Fibroblast of villous mesenchyme (primary cell): ENCODE measurements at places on chromosomes 12 and 14. TPM values are rescaled to one million over a fixed set of nuclear protein-coding genes. Genes with fewer than 3 reads are reported as not detected.
A peak's percentile ranks its signal among the peaks of the same experiment; 100 is the strongest.

DNA sequence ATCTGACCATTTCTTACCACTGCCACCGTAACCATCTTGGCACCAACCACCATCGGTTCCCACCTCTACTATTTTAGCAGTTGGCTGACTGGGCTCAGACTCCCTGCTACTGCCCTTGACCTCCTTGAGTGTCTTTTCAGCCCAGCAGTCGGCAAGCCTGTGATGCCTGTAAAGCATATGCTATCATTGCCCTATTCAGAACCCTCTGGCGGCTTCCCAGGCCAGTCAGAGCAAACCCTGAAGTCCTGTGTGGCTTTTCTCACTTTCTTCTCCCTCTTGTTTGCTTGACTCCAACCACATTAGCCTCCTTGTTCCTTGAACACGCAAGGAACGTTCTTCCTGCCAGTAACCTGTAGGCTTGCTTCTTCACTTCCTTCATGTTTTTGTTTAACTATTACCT lies 6.2 kb downstream of the IRAK3 start:
- no peak for DNase-seq

CIROP gene
- not detected in 2 replicates for total RNA-seq

- no peak for DNase-seq
Measured at GRCh38 chr12:18483698-18484325, 222.5 kb downstream of the PIK3C2G start.

DNA sequence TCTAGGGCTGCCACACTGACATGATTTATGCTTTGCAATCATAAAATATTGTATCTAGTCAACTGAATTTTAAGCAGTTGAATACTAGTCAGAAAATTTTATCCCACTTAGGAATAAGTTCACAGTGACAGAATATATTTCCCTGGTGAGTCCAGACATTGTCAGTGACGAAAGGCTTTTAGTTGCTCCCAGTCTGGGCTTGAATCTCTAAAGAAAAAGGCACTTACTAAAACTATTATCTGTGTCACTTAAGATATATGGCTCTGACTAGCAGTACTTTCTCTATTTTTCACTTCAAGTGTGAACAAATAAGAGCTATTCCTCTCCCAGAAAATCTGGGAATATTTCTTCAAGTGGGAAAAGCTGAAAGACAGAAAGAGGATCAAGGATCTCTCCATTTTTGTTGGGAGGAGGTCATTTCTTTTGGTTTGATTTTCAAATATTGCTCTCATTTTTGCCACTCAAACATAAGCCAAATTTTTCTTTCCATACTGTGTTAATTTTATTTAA lies 1262.3 kb upstream of the USP15 start:
- DNase-seq, result no peak

GRCh38 chr14:45298423-45299117 lies 45.6 kb upstream of the MIS18BP1 start:
- peak; percentile 4 for DNase-seq

DNA sequence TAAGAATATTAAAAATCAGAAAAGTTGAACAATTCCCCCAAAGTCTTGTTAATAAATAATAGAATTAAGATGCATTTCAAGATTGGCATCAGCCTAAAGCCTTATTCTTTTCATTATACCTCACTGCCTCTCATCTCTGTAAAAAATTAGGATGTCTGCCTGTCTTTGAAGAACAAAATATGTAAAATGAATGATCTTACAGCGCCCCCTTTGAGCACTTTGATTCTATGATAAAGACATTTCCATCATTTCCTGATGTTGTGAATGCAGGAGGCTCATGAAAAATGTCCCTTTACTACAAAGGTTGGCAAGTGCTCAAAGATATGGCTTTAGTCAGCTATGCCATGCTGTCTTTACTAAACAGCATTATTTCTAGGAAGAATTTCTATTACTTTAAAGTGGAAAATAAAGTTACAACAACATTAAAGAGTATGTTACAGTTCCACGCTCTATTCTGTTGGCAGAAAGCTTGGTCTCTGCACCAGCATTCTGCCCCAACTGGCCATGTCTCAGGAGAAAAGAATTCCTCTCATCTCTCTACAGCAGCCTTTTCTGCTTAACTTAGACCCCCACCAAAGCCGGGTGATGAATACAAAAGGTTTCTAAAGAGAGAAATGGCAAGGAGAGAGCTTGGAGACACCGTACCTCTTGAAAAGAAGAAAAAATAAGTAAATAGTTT lies 95.1 kb downstream of the LLPH start:
- DNase-seq, result peak; percentile 72

GRCh38 chr14:104263675-104264358 lies 125.4 kb downstream of the KIF26A start:
- DNase-seq, result no peak

- DNase-seq, result no peak
Measured at GRCh38 chr12:60704171-60704914, 1108.5 kb downstream of the SLC16A7 start.

GRCh38 chr12:89245090-89245489 lies 107.2 kb downstream of the DUSP6 start:
- peak; percentile 65 for DNase-seq

MGP gene
- total RNA-seq, result 3.5 and 10.6 TPM in 2 replicates
